Osteocyte (in vitro differentiated cells): ENCODE measurements at places on chromosomes 4 and X.

- DNase-seq, result no peak
Measured at GRCh38 chr4:182141061-182141460, 102.1 kb upstream of the TENM3 start.

DNA sequence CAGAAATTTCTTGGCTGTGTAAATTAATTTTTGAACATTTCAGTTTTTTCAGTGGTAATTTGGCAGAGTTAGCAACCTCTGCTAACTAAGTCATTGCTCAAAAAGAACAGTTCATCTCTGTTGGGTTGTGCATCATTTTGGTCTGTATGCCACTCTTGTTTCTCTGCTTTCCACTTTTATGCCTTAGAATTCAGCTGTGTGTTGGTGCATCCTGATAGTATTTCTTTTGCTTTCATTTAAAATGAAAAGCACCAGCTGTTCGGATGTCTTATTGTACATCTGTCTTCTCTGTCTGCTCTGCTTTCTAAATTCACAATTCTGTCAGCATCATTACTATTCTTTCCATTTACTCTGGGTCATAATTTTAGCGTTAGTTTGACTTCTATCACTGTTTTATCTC, 388.2 kb upstream of the NDST4 start:
- DNase-seq, result no peak

GRCh38 chr4:3497523-3498389, 34.5 kb downstream of the LRPAP1 start:
- no peak for DNase-seq

DNA sequence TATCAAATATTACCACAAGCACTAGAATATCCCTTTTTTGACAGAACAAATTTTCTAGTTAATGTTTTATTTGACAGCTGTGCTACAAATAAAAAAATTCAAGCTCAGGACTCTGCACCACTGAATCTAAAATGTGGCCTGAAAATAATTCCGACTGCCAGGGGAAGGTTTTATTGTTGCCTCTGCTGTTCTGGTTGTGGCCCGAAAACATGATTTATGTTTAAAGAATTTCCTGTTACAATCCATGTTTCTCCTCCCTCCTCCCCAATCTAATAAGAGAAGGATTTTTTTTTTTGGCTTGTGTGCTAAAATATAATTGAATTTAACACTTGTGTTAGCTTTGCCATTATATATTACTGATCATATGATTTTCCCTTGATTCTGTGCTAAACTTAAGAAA, 227.8 kb downstream of the DCLK2 start:
- no peak for DNase-seq

- peak; percentile 38 for DNase-seq
Measured at GRCh38 chr4:153079857-153080391, 124.3 kb upstream of the TRIM2 start.

GRCh38 chrX:22968494-22968893, 31.3 kb upstream of the DDX53 start:
- DNase-seq, result no peak

GRCh38 chrX:115679460-115679859, 118.5 kb downstream of the PLS3 start:
- DNase-seq, result no peak

GRCh38 chrX:50093625-50094024, 107.2 kb downstream of the AKAP4 start:
- no peak for DNase-seq

- DNase-seq, result no peak
Measured at GRCh38 chr4:105558277-105558676, 5.9 kb downstream of the ARHGEF38 start.

- no peak for DNase-seq
Measured at GRCh38 chrX:38126179-38126578, 94.5 kb downstream of the SRPX start.

GRCh38 chr4:168621806-168622589, 125.1 kb downstream of the PALLD start:
- DNase-seq, result peak; percentile 11

DNA sequence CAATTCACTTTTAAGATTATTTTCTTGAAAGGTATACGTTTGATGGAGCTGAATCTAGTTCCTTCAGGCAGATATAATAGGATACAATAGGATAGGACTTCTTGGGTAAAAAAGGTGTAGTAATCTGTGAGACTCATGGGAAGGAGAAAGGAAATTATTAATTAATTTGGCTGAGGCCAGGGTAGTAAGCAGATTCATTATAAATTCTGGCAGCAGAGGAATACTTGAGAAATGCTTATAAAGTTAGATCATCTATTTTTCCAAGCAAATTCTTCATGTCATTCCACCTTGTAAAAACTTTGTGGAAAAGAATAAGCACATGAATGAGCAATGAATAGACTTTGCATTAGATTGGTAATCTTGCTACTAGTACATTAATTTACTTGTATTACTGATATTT, 46.9 kb downstream of the GYPE start:
- no peak for DNase-seq

DNA sequence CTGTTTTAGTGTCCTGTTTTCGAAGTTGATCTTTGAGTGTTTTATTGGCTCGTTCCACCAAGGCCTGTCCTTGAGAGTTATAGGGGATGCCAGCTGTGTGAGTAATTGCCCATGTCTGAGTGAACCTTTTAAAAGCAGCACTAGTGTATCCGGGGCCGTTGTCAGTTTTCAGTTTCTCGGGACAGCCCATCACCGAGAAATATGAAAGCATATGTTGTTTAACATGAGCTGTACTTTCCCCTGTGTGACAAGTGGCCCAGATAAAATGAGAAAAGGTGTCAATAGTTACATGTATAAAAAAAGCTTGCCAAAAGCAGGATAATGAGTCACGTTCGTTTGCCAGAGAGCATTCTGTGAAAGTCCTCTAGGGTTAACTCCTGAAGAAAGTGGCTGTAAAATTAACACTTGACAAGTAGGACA, 48.6 kb upstream of the RASSF6 start:
- DNase-seq, result no peak

DNA sequence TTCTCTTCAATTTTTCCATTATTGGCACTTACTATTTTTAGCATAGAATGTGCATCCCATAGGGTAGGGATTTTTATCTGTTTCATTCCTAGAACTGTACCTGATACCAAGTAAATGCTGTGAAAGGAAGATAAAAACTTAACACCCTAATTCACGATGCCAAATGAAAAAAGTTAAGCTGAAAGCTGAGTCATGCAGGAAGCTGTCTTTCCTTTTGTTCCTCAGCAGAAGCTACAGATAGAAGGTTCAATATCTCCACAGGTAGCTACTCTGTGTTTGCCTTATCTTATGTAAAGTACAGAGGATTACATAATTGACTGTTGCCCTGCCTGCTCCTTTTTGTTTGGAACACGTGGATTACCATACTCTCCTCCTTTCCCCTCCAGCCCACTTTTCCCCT, 77.0 kb downstream of the LRP2BP start:
- no peak for DNase-seq

DNA sequence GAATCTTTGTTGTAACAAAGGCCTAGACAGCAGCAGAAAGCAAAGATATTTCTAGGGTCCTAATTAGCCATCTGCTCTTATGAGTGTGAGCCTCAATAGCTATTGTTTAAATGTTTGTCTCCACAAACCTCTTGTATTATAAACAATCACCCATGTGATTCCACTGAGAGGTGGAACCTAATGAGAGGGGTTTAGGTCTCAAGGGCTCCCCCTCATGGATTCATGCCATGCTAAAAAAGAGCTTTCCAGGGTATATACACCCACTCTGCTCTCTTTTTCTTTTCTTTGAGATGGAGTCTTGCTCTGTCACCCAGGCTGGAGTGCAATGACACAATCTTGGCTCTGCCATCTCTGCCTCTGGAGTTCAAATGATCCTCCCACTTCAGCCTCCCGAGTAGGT, 42.1 kb downstream of the TRIM61 start:
- DNase-seq, result no peak

- no peak for DNase-seq
Measured at GRCh38 chr4:11565899-11566298, 137.2 kb upstream of the HS3ST1 start.

DNA sequence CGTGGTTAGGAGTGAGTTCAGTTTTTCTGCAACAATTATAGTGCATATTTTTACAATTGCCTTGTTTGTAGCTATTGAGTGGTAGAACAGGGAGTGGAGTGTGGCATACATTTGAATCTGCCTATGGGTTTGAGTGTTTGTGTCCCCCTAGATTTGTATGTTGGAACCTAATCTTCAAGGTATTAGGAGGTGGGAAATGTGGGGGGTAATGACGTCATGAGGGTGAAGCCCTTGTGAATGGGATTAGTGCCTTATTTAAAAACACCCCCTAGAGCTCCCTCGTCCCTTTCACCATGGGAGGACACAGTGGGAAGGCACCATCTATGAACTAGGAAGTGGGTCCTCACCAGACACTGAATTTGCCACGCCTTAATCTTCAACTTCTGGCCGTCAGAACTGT, 819.6 kb downstream of the NLGN4X start:
- DNase-seq, result no peak

DNA sequence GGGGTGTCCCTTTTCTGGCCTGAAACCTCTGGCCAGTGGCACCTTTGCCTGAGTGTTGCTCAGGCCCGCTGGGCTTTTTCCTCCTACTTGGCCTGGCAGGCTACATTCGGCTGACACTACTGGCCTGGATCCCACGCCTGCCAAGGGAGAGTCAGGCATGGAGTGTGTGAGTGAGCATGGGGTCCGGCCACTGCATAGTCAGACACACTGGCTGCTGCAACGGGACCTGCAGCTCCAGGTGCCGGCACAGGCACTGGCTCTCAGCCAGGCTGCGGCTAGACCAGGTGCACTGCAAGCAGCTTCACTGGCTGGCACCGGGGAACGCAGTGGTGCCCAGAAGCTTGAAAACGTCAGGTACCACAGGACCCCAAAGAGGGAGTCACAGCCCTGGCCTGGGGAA, 434.9 kb downstream of the ARHGAP24 start:
- no peak for DNase-seq

DNA sequence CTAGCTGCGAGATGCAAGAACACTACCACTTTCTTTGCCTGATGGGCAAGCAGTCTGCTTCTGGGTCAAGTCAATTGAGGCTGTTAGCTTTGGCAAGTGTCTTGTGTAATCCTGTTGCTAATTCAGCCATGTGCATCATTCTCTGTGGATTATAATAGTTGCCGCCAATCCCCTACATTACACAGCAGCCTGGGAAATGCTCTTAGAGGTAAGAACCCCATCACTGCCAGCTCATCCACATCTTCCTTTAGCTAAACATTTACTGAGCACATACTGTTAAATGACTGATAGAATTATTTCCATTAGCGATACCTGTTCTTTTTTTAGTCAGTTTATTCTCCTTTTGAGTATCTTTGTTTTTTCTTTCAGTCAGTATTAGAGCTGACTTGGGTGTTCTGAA, 116.2 kb downstream of the CBR4 start:
- DNase-seq, result no peak

DNA sequence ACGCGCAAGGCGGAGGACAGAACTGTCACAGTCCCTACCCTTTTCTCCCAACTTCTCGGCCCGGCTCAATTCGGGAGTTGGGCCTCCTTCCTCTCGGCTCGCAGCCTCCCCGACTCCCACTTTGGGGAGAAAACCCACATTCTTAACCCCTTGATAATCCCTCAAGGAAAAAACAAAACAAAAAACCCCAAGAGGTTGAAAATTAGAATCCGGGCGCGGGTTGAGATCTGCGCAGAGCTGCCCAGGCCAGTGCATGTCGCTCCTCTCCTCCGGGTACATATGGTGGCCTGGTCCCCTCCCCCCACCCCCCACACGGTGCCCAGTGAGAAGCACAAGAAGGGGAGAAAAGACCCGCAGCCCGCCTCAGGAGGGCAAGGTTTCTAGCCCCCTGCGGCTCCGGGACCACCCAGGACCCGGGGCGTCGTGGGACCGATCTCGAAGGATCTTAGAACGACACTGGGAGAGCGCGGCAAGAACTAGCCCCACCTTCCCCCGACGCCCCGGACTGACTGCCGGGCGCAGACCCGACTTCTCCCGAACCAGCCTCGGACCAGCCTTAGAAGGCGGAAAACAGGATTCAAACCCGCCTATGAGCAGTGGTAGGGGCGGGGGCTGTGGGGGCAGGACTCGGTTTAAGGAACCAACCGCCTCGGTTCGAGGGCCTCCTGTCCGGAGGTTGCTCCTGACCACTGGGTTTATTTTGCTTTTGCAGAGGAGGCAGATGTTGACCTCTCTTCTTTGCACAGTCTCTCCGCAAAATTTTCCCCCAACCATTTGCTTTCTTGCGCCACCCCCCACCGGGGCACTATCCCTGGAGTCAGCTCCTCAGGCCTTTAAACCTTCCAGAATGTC, 2.5 kb upstream of the PDGFRA start:
- DNase-seq, result peak; percentile 85

DNA sequence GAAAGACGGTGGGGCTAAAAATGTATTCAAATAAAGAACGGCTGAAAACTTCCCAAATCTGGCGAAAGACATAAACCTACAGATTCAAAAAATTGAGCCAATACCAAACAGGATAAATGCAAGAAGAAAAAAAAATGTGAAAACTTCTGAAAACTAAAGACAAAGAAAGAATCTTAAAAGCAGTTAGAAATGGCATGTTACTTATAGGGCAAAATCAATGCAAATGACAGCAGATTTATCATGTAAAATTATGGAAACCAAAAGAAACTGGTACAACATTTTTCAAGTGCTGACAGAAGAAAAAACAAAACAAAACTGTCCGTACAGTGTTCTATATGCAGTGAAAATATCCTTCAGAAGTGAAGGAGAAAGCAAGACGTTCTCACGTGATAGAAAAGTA, 239.0 kb downstream of the PDGFC start:
- no peak for DNase-seq

DNA sequence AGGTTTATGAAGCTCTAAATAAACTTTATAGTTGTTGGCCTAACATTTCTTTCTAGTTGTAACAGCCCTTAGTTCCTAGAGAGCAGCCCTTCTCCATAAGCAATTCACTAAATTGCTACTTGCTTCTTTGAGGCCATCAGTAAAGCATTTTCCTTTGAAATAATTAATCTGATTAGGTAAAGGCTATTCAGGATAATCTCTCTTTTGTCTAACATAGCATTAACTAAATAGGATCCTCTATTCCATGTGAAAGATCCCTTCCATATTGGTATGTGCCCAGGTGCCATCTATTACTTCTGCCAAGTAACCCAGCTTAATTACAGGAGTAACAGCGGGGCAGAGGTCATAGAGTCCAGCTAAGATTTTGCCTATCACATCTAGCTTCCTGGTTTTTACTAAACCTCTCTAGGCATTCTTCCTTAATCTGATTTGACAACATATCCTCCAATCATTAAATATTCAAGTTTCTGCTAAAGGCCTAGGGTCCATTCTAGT, 1408.0 kb downstream of the PCDH18 start:
- no peak for DNase-seq

GRCh38 chr4:24057915-24058559, 168.2 kb upstream of the PPARGC1A start:
- DNase-seq, result no peak

GRCh38 chr4:54687887-54688841, 30.4 kb downstream of the KIT start:
- no peak for DNase-seq

GRCh38 chrX:100695302-100695701, 36.6 kb downstream of the SYTL4 start:
- DNase-seq, result no peak
